Posterior vena cava (tissue), 2 donors: ENCODE measurements at places on chromosomes 5 and 9. TPM values are rescaled to one million over a fixed set of nuclear protein-coding genes. Genes with fewer than 3 reads are reported as not detected.

ADAMTS6 gene
- total RNA-seq = 14.4 TPM

FUBP3 gene
- 35.9 TPM for total RNA-seq

GPSM1 gene
- 17.0 TPM for total RNA-seq

SYK gene
- 13.2 TPM for total RNA-seq

ARL15 gene
- 30.6 TPM for total RNA-seq

LRSAM1 gene
- total RNA-seq = 15.6 TPM

JAKMIP2 gene
- 0.42 TPM for total RNA-seq

ANKRD18A gene
- total RNA-seq = 0.14 TPM
